ENCODE measurements at places on chromosomes 3 and 15.

DNA sequence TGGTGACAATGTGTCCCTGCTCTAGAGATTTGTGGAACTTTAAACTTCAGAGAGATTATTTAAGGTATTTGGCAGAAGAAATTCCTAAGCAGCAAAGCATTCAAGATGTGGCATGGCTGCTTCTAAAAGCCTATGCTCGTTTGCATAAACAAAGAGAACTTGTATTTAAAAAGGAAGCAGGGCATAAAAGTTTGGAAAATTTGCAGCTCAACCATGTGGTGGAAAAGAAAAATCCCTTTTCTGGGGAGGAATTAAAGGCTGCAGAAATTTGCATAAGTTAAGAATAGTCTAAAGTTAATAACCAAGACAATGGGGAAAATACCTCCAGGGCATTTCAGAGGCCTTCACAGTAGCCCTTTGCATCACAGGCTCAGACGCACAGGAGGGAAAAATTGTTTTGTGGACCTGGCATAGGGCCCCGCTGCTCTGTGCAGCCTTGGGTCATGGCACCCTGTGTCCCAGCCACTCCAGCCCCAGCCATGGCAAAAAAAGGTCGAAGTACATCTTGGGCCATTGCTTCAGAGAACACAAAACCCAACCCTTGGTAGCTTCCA lies 1109.1 kb downstream of the OTOL1 start:
- no peak for DNase-seq

DNA sequence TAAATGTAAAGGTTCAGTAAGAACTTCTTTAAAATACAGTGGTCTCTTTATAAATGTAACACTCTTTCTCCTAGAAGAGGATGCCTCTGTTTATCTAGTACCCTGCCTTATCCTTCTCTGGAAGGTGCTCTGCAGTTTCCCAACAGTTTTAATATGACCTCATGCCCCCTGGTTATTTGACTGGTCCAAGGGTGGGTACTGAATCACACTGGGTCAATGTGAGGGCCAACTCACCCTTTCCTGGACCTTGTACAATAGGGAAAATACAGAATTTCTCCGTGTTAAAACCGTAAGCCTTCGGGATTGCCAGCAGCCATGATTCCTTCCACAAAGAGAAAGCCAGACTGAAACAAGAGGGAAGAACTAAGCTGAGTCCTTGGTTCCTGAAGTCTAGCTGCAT lies 9.2 kb downstream of the DCBLD2 start:
- DNase-seq = no peak

- DNase-seq = no peak
Observed at GRCh38 chr3:176787506-176787905, 409.8 kb downstream of the TBL1XR1 start.

GRCh38 chr3:196794467-196794866 lies 54.8 kb downstream of the PAK2 start:
- no peak for DNase-seq

GRCh38 chr3:172260381-172260780 lies 187.9 kb downstream of the GHSR start:
- DNase-seq = no peak

- DNase-seq = no peak
Observed at GRCh38 chr3:65526656-65527055, 512.1 kb downstream of the MAGI1 start.

- DNase-seq = no peak
Observed at GRCh38 chr3:86793786-86794185, 197.2 kb downstream of the VGLL3 start.

GRCh38 chr3:69352305-69353087 lies 33.4 kb downstream of the FRMD4B start:
- DNase-seq = no peak

- DNase-seq = no peak
Observed at GRCh38 chr3:115399750-115400149, 223.6 kb upstream of the GAP43 start.

DNA sequence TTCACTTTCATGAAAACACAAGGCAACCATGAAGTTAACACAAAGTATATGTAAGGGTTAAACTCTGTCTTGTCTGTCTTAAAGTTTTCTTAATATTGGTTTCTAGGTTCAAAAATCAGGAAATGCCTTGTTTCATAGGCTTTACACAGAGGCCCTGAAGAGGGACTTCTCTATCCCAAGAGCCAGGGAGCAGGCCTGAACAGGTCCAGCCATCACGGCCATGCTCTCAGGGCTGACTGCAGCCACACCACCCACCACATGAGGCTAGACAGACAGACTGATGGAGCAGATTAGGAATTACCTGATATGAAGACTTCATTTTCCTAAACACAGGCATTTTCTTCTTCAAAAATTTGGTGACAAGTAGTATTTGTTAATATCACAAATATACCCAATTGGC lies 502.9 kb downstream of the GABRG3 start:
- no peak for DNase-seq

- DNase-seq = no peak
Observed at GRCh38 chr3:17140670-17141505, 256.1 kb downstream of the PLCL2 start.

DNA sequence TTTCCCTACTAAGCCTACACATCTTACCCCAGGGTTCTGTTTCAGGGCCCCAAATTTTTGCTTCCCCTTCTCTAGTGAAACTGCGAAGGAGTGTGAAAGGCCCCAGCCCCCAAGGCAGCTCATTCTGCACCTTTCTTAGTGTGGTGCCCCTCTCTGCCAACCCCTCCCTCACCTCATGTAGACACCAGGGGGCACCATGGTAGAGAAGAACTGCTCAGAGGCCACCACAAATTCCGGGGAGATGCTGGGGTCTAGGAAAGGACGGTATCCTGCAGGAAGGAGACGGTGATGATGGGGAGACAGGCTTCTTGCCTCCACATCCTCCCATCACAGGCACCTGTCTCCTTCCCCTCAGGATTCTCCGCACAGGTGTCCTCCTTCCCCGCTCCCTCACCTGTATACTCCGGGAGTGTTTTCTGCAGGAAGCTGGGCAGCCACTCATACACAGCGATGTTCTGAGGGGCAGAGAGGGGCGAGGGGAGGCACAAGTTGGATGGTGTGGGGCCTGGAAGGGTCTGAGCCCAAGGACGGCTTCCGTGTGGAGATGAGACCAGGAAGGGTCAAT lies 3.6 kb downstream of the DUOX2 start:
- no peak for DNase-seq

- no peak for DNase-seq
Observed at GRCh38 chr15:31446546-31446945, 119.9 kb downstream of the KLF13 start.

- no peak for DNase-seq
Observed at GRCh38 chr15:60720086-60720485, 241.1 kb upstream of the ICE2 start.

DNA sequence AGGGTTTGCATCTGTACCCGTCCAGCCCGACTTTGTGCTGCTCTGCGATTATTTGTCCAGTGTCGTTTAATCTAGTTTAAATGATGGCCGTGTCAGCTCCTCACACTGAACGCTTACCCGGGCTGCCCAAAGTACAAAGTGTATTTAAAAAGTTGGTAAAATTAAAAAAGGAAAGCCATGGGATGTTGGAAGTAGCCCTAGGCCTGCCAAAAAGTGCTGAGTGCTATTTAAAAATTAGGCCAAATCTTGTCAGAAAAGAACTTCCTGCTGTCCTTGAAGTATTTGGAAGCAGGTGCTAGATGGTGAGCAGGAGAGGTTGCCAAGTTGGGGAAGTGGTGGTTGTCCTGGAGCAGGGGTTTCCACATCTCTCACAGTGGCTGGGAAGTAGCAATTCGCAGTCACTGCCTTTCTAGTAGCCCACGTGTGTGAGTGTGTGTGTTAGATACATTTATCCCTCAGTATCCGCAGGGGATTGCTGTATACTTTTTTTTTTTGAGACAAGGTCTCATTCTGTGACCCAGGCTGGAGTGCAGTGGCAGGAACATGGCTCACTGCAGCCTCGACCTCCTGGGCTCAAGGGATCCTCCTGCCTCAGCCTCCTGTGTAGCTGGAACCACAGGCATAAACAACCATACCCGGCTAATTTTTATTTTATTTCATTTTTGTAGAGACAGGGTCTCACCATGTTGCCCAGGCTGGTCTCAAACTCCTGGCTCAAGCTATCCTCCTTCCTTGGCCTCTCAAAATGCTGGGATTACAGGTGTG lies 664 bp downstream of the PPCDC start:
- no peak for DNase-seq

GRCh38 chr3:127222664-127223063 lies 29.7 kb downstream of the PRR23E start:
- no peak for DNase-seq

DNA sequence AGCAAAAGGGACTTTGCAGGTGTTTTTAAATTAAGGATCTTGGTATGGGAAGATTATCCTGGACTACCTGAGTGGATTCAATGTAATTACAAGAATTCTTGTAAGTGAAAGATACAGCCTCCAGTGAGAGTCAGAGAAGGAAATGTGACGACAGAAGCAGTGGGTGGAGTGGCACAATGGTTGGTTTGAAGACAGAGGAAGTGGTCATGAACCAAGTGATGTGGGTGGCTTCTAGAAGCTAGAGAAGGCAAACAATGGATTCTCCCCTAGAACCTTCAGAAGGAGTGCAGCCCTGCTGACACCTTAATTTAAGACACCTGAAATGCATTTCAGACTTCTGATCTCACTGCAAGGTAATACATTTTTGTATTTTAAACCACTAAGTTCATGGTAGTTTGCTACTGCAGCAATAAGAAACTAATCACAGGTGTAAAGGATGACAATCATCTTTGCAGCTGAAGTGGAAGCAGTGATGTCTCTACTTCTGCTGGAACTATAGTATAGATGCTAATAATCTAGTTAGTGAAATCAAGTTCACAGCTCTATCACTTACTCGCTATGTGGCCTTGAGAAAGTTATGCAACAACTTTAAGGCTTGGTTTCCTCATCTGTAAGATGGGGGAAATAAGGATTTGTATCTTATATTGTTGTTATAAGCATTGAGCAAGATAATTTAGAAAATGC lies 403.4 kb upstream of the SUCLG2 start:
- no peak for DNase-seq

- DNase-seq = no peak
Observed at GRCh38 chr3:62446337-62446940, 73.1 kb upstream of the FEZF2 start.

- no peak for DNase-seq
Observed at GRCh38 chr15:64398575-64398974, 10.9 kb downstream of the TRIP4 start.

DNA sequence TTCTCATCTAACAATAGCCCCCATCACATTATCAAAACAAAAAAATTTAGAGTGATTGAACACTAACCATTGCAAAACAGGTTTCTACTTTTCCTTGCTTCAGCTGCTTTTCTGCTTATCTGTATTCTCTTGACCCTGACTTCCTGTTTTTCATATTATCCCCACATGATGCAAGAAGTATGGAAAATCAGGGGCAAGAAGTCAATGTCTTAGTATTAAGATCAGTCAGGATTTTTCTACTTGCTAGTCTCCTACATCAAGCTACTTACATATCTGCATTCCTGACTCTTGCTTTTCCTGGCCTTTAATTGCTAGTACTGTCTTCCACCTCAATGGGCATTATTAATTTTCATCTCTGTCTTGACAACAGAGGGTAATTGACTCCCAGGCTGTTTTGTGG lies 300.2 kb downstream of the OTOL1 start:
- no peak for DNase-seq

- DNase-seq = no peak
Observed at GRCh38 chr15:76903251-76903681, 1.9 kb downstream of the SCAPER start.

DNA sequence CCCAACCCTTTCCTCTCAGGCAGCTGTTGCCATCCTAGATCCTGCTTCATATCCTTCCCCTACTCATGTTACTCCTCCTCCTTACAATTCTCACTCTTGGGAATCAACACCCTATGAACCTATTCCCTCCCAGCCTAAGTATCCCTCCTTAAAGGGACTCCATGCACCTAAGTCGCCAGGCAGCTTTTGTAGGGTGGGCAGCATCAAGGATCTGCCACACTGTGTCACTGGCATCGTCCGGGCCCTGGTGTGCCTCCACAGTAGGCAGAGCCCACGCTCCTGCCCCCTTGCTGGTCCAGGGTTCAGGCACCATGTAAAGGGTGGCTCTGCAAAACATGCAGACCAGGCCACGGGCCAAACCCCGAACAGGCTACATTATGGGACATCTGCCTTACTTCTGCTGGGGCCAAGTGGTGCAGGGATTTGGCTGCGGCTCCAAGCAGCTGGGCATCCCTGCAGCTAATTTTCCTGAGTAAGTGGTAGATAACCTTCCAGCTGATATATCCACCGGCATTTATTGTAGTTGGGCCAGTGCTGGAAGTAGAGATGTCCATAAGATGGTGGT lies 53.4 kb downstream of the GSK3B start:
- DNase-seq = no peak

DNA sequence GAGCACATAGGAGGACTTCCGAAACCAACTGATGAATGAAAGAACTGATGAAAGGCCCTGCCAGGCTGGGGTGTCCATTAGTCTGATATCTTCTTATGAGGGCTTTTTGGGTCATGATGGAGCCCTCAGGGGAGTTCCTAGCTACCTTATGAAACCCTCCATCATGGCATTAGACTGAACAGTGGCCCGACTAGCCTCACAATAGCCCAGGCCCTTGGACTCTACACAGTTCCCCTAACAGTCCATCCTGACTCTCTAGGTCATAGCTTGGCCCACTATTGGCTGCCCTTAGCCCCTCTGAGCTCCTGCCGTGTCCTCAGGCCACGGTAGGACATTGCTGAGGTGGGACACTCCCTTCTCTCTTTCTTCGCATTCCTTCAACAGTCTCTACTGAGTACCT lies 365.9 kb downstream of the CACNA2D3 start:
- DNase-seq = no peak

- DNase-seq = no peak
Observed at GRCh38 chr3:147408188-147409100, 721 bp upstream of the ZIC1 start.

DNA sequence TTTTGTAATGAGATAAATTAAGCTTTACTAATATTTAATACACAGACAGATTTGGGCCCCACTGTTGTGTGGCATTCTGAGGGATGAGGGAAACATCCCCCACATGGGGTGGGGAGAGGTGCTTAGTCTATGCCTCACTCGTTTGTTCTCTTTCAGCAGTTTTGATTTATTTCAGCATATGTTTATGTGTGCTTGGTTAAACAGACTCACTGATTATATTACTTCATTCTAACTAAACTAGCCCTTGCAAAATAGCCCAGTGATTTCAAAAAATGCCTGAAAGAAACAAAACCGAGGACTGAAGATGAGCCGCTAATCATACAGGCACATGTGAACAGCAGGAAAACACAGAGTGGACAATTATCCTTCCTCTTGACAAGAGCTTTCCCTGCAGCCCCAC lies 27.2 kb downstream of the TNFAIP8L3 start:
- DNase-seq = no peak

DNA sequence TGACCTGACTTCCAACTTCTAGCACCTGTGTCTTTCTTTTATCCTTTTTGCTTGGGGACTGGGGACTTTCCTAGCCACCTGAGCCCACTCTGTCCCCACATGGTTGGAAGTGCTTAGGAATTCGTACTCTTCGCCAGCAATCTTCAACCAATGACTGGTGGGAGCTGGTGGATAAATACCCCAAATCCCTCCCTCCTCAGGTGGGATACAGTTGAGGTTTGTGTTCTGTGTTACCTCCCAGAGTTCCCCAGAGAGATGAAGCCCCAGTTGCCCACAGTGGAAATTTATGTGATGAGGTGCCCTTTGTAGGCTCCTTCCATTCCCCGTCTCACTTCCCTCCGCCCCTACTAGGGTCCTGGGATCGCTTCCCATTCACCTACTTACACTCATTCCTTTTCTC lies 40.1 kb upstream of the CFAP161 start:
- DNase-seq = no peak
